ENCODE measurements at places on chromosomes 12 and 14.
A peak's percentile ranks its signal among the peaks of the same experiment; 100 is the strongest.

- peak; percentile 21 for DNase-seq
Measured at GRCh38 chr14:96039633-96040311, 610 bp downstream of the C14orf132 start.

- no peak for DNase-seq
Measured at GRCh38 chr14:37900561-37900960, 305.1 kb downstream of the TTC6 start.

- peak; percentile 19 for DNase-seq
Measured at GRCh38 chr12:104063712-104064030, 660 bp upstream of the HCFC2 start.

GRCh38 chr14:33343016-33343415 lies 404.3 kb downstream of the NPAS3 start:
- DNase-seq = no peak

GRCh38 chr12:14845350-14845750 lies 2.0 kb upstream of the ART4 start:
- DNase-seq = peak; percentile 68

- no peak for DNase-seq
Measured at GRCh38 chr12:94248582-94248981, 100.2 kb downstream of the PLXNC1 start.

GRCh38 chr14:22526218-22526617 lies 62.8 kb downstream of the DAD1 start:
- DNase-seq = no peak

DNA sequence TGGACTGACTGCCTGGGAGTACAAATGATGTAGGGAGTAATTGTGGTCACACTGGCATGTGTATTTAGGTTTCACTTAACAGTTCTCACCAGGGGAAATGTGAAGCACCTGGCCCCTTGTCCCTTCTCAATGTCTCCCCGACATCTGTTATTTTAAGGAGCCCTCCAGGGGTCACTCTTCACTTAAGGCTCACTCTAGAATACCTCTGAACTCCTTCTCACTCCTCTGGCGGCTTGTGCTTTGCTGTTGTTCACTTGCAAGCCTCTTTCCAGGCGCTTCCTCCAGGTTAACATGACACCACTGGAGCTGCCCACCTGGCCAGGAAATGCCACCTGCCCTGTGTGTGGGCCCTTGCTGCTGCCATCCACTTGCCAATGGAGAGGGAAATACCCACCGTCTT lies 56.5 kb upstream of the GZMB start:
- DNase-seq = no peak

DNA sequence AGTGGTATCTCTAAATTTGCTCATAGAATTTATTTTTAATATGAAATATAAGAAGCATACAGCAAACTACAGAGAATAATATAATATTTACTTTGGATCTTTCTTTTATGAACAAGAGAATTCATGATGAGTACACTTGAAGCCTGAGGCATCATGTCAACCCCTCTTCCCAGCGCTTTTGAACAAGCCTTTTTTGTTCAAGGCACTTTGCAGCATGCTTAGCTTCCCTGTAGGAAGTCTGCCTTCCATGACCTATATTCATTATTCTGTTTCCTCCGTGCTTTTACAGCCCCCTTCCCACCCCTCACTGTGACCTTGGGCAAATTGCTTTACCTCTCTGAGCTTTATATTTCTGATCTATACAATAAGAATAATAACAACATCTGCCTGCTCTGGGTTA lies 41.6 kb downstream of the SCN8A start:
- DNase-seq = no peak

- no peak for DNase-seq
Measured at GRCh38 chr12:55673638-55674037, 34.1 kb downstream of the ITGA7 start.

DNA sequence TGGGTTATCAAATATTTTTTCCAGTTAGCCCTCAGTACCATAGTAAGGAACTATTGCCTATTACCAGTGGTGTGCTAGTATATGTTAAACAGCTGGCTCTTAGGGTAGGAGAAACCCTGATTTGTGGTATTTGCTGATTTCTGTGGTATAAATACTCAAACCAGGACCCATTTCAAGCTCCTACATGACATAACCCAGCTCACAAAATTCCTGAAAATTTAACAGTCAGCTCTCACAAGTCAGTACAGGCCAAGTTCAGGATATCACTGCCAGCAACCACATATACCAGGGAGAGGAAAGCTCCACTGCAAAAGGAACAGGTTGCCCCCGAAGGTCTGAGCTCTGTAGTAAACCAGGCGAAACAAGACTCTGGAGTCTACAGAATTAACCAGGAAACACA lies 315.3 kb downstream of the NOVA1 start:
- DNase-seq = no peak

DNA sequence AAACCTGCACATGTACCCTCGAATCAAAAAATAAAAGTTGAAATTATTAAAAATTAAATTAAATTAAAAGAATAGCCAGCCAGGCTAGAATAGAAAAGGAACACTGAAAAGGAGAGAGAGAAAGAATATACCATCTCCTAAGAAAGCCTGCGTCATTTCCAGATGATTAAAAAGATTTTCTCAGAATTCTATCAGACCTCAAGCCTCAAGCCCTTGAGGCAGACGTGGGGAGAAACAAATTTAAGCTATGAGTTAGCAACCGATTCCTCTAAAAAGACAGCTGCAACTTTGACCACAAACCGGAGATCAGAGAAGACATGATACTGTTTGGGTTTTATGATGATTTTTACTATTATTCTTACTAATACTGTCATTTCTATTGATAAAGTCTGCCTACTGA lies 138.3 kb downstream of the KSR2 start:
- no peak for DNase-seq

All from colonic mucosa (tissue), 4 donors.